ENCODE measurements at places on chromosomes 1 and 21.
A peak's percentile ranks its signal among the peaks of the same experiment; 100 is the strongest.

DNA sequence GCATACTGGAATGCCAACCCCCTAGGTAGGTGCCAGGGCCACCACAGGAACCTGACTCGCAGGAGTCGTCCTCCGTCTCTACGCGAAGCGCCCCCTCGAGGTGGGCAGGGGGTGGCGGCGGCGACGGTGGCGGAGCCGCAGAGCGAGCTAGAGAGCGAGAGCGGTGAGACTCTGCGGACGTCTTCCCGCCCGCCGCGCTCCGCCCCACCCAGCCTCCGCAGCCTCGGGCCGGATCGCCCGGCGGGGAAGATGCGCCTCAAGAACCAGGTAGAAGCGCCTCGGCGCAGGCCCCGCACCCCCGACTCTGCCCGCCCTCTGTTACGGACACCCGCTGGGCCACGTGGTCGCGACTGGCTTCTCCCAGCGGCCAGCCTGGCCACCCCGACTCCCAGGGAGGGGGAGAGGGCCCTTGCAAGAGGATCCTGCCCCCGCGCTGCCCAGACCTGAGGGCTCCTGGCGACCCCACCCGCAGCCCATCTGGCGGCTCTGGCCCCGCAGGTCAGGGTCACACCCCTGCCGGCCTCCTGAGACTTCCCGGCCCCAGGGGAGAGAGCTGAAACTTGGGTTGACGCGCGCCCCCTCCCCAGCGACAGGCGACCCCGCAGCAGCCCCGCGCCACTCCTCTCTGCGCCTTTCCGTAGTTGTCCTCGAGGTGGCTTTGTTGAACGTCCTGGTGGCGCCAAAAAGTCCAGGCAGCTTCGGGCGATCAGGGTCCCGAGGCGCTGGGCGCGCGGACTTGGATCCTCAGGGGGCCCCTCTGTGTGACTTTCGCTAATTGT is 24.4 kb upstream of the AGBL4 start:
- DNase-seq = no peak

GRCh38 chr1:30132602-30133286 is 590.6 kb downstream of the MATN1 start:
- no peak for DNase-seq

GRCh38 chr1:44523593-44524591 is 118.8 kb downstream of the RNF220 start:
- DNase-seq = no peak

GRCh38 chr1:24248859-24249258 is 61.8 kb upstream of the IFNLR1 start:
- no peak for DNase-seq

- no peak for DNase-seq
Measured at GRCh38 chr21:22280851-22281250, 1282.6 kb downstream of the NCAM2 start.

GRCh38 chr1:232529747-232530146 is 100.2 kb downstream of the SIPA1L2 start:
- DNase-seq = no peak

DNA sequence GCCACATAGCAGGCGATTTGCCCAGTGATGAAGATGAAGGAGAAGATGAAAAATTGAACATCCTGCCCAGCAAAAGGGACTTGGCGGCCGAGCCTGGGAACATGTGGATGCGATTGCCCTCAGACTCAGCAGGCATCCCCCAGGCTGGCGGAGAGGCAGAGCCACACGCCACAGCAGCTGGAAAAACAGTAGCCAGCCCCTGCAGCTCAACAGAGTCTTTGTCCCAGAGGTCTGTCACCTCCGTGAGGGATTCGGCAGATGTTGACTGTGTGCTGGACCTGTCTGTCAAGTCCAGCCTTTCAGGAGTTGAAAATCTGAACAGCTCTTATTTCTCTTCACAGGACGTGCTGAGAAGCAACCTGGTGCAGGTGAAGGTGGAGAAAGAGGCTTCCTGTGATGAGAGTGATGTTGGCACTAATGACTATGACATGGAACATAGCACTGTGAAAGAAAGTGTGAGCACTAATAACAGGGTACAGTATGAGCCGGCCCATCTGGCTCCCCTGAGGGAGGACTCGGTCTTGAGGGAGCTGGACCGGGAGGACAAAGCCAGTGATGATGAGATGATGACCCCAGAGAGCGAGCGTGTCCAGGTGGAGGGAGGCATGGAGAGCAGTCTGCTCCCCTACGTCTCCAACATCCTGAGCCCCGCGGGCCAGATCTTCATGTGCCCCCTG is 3.3 kb downstream of the ZBTB18 start:
- DNase-seq = no peak

DNA sequence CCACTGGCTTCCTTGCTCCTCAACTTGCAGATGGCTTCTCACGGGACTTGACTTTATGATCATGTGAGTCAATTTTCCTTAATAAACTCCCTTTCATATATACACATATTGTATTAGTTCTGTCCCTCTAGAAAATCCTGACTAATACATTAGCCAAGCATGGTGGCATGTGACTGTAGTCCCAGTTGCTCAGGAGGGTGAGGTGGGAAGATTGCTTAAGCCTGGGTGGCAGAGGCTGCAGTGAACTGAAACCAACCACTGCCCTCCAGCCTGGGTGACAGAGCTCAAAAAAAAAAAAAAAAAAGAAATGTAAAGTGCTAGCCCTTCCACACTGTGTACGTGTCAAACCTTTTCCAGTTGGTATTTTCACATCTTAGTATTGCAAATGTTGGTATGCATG is 857.0 kb downstream of the LTN1 start:
- DNase-seq = no peak

- DNase-seq = no peak
Measured at GRCh38 chr1:76824106-76824505, 43.2 kb upstream of the ST6GALNAC5 start.

GRCh38 chr1:24925963-24926362 is 4.1 kb downstream of the RUNX3 start:
- no peak for DNase-seq

DNA sequence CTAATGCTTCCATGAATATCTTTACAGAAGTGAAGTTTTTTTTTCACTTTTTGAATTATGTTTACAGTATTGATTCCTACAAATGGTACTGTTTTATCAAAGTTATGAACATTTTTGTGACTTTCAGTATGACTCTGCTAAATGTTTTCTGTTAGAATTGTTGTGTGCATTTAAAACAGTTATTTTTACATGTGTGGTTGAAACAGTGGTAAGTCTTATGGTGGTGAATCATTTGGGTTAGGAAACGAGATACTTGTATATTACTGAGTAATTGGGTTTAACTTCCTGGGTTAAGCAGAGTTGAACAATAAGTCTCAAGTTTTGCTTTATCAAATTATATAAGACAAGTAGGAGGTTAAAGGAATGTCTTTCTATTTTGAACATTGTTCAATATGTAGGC is 66.8 kb downstream of the VPS13D start:
- DNase-seq = peak; percentile 83

DNA sequence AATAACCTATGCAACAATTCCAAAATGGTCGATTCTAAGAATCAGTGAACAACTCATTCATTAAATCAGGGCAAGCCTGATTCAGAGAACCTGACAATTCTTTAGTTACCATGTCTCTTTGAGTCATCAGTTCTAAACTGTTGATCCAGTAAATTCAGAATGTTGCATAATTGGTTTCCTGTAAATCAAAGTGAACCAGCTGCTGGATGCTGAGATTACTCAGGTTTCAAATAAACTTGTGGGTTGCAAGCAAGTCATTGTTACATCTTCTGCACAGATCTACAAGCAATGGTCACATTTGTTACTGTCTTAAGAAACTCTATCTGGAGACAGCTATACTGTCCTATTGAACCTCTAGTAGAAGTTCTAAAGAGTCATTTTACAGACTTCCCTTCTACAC is 16.5 kb downstream of the PLA2G2D start:
- DNase-seq = peak; percentile 42

- DNase-seq = no peak
Measured at GRCh38 chr21:34970167-34970500, 79.0 kb downstream of the RUNX1 start.

DNA sequence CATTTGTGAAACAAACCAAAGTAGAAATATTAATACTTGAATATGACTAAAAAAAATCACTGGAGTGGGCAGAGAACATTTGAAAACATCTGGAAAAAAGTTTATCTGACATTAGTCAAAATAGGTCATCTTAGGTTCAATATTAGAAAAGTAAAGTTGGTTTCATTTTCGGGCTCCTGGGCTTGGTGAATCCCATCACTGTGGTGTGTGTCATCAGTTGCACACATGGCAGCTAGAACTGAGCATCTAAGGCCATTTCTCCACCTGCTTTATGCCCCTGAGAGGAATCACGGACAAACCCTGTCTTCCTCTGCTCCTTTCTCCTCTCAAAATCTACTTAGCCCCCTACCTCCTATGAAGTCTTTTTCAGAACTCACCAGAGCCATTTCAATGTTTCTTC is 5.4 kb downstream of the HSD11B1 start:
- no peak for DNase-seq
